Suppressor macrophage treated with lipopolysaccharide for 4 hours (primary cell): ENCODE measurements at places on chromosomes 6 and 20.
A peak's percentile ranks its signal among the peaks of the same experiment; 100 is the strongest.

- no peak for DNase-seq
Observed at GRCh38 chr20:51609251-51609650, 66.7 kb upstream of the NFATC2 start.

GRCh38 chr6:136499370-136499769, 50.9 kb downstream of the MAP7 start:
- no peak for DNase-seq

DNA sequence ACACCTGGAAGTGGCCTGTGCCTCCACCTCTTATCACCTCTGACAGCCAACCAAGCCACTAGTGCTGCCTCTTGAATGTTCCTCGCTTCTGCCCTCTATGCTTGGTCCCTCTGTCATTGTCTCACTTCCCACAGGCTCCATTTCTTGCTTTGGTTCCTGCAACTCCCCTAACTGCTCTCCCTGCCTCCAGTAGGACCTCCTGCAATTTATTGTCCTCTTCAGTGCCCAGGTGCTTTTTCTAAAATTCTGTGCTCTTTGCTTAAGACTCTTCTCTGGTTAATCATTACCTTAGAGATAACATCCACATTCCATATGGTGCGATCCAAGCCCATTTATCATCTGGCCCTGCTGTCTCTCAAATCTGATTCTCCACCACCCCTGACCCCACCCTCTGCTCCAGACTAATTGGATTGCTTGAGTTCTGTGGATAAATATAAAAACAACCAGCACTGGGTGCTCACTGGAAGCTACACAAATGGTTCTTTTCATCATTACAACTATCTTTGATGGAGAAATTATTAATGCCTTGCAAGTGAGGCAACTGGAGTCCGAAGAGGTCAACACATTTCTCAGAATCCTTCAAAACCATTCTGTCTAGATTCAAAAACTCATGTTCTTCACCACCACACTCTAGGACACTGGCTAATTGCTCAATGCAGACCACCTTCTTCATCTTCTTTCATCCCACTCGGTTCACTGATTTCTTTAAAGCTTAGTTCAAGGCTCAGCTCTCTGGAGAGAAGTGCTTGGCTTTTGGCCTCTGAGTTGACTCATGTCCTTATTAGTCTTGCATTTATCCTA, 47.2 kb downstream of the FOXA2 start:
- no peak for DNase-seq

DNA sequence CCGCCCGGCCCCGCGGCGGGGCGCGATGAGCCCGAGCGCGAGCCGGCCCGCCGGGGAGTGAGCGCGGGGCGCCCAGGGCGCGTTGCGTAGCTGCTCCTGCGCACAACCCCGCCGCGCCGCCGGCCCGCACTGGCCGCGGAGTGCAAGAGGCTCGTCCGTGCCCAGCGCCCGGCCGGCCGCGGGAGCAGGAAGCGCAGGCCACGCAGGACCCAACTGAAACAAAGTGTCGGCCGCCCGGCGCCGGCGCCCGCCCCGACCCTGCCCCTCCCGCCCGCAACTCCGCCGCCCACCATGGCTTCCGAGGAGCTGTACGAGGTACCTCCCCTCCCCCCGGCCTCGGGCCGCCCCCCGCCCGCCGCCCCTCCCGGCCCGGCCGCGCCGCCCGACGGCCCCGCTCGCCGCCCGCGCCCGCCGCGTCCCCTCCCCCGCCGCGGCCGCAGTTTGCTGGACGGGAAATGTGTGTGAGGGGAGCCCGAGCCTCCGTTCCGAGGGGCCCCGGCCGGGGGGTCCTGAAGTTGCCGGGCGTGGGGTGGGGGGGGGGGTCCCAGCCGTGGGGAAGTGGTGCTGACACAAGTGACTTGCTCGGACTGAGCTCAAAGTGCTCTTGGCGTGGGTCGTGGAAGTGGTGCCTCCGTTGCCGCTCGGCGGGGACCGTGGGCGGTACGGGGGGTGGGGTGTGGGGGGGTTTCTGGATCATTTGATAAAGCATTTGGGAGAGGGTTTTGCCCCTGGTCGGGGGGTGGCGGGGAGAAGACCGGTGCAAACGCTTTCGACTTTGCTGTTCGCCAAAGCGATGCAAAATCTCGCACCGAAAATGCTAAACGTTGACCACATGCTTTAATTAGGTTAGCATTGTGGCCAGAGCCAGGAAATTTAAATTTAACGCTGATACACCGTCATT, 539 bp downstream of the CDYL start:
- peak; percentile 71 for DNase-seq

- no peak for DNase-seq
Observed at GRCh38 chr20:14126856-14127255, 131.5 kb downstream of the MACROD2 start.

- no peak for DNase-seq
Observed at GRCh38 chr20:15012566-15012965, 675.2 kb upstream of the FLRT3 start.
